GM06990 (cell line): ENCODE measurements at places on chromosomes 11 and 22.

DNA sequence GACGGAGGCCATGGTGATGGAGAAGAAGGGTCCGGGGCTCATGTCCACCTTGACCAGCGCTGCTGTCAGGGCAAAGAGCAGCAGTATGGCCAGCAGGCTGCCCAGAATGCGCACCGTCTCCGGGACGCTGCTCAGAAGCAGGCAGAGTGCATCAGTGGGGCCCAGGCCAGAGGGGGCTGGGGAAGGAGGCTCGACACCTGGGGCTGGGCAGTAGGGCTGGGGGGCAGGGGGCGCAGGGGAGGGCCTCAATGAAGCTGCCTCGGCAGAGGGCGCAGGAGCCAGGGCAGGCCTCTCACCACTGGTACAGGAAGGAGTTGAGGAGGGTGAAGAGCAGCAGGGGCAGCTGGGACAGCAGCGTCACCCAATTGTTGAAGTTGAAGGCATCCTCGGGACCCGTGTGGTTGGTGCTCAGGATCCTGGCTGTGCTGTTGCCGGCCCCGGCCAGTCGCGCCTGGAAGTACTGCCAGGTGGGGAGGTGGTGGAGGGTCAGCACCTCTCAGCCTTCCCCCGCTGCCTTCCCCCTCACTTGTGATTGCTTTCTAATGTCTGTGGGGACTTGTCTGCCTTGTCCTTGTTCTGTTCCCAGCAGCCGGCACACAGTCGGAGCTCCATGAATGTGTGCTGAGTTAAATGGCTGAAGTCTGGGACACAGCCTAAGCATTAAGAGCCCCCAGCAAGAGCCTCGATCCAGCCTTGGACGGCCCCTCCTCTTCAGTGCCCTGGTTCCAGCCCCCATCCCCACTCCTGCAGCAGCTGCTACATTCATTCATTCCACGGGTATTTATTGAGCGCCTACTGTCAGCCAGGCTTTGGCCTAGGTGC is 2.3 kb downstream of the SLC29A2 start:
- no peak for DNase-seq

- DNase-seq = no peak
Observed at GRCh38 chr11:21897752-21898151, 295.1 kb upstream of the ANO5 start.

DNA sequence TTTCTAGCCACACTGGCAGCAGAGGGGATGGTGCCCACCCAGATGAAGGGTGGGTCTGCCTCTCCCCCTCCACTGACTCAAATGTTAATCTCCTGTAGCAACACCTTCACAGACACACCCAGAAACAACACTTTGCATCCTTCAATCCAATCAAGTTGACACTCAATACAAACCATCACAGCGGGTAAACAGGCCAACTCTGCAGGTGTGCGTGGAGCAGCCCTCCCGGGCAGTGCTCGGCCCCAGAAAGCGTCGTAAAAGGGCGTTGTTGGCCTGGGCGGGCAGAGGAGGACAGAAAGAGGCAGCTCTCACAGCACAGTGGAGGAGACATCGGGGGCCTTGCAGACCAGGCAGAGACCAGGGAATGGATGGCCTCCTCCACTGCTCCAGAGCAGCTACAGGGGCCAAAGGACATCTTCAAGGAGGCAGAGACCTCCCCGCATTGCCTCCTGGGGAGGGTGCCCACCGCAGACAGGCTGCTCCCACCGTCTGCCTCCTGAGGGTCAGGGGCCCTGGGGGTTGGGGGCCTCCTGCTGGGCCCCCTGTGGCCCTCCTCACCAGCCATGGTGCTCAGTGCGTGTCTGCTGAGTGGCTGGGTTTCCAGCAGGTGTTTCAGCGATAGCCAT is 56.1 kb upstream of the FADD start:
- no peak for DNase-seq

DNA sequence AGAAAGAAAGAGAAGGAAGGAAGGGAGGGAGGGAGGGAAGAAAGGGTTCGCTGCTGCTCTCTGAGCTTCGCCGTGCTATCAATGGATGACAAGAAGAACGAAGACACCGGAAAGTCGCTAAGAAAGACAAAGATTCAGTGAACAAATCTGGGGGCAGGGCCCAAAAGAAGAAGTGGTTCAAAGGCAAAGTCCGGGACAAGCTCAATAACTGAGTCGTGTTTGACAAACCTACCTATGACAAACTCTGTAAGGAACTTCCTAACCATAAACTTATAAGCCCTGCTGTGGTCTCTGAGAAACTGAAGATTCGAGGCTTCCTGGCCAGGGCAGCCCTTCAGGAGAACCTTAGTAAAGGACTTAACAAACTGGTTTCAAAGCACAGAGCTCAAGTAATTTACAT is 2.9 kb upstream of the TTLL1 start:
- DNase-seq = no peak

DNA sequence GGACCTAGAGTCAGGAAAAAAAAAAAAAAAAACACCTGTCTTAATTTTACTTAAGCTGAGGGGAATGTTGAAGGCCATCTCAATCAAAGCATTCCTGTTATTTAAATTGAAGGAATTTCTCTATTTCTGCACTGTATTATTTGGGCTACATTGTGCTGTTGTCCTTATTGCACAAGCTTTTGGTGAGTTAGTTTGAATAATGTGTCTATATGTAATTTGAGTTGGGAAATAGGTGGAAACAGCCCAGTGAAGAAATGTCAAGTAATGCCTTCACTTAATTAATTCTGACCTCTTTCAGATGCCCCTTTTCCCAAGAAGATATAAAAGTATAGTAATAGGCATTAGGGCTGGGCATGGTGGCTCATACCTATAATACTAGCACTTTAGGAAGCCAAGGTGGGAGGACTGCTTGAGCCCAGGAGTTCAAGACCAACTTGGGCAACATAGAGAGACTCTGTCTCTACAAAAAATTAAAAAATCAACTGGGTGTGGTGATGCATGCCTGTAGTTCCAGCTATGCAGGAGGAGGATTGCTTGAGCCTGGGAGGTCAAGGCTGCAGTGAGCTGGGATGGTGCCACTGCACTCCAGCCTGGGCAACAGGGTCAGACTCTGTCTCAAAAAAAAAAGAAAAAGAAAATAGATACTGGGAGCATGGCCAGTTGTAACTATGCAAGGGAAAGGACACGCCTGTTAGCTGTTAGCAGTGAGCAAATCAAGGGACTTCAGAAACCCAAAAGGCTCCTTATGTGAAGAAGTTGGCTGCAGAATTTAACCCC is 34.9 kb downstream of the OR10A6 start:
- DNase-seq = no peak

GRCh38 chr22:44396021-44396726 is 83.4 kb upstream of the SHISAL1 start:
- DNase-seq = no peak

GRCh38 chr11:14253421-14253820 is 105.6 kb downstream of the RRAS2 start:
- DNase-seq = no peak

GRCh38 chr11:17518366-17518765 is 25.9 kb downstream of the USH1C start:
- DNase-seq = no peak

DNA sequence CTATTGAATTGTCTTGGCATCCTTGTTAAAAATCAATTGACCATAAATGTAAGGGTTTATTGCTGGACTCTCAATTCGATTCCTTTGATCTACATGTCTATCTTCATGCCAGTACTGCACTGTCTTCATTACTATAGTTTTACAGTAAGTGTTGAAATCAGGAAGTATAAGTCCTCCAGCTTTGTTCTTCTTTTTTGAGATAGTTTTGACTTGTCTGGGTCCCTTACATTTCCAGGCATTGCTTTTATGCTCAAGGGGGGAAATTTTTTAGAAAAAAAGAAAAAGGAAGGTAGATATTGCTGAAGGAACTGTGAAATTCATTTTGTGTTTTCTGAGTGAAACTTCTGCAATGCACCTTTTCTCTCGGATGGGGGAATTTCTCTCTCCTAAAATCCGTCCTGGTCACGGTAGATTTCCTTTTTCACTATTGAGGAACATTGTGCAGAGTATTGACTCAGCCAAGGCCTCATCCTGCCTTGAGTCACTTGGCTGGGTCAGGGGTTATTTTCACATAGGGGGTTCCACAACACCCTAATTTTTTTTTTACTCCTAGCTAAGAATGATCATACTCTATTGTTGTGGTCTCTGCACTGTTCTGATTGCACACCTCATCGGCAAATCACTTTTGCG is 2.8 kb upstream of the ACER3 start:
- DNase-seq = peak; percentile 29

DNA sequence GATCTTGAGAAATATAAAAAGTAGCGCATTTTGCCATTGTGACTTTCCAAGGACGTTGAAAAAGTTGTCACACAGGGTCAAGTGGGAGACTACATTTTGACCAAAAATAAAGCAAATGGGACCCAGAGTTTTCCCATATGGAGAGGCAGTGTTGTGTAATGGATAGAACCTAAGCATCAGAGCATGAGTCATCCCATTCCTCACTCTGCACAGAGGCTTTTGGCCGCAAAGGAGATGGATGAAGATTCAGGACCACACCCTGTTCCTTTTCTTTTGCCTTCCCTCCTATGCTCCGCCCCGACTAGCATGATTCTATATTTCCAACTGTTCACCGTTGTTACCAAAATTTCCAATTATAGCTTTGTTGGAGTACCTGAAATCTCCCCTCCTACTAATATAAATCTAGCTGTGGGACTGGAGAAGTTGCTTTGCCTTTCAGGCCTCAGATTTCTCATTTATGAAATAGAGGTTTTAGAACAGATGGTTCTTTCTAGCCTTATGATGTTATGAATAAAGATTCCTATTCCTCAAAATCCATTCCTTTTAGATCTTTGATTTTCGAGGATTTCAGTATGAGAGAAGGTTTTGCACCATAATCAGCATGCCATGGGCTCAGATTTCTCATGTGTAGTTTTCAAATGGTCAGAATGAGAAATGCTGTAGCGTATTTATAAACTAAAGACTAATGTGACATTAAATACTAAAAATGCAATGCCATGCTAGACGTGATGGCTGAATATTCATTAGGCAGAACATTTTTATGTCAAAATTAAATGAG is 921.9 kb upstream of the TENM4 start:
- no peak for DNase-seq

- DNase-seq = no peak
Observed at GRCh38 chr11:17423533-17424310, 35.3 kb upstream of the KCNJ11 start.

GRCh38 chr11:76161261-76161961 is 44.9 kb downstream of the WNT11 start:
- no peak for DNase-seq

DNA sequence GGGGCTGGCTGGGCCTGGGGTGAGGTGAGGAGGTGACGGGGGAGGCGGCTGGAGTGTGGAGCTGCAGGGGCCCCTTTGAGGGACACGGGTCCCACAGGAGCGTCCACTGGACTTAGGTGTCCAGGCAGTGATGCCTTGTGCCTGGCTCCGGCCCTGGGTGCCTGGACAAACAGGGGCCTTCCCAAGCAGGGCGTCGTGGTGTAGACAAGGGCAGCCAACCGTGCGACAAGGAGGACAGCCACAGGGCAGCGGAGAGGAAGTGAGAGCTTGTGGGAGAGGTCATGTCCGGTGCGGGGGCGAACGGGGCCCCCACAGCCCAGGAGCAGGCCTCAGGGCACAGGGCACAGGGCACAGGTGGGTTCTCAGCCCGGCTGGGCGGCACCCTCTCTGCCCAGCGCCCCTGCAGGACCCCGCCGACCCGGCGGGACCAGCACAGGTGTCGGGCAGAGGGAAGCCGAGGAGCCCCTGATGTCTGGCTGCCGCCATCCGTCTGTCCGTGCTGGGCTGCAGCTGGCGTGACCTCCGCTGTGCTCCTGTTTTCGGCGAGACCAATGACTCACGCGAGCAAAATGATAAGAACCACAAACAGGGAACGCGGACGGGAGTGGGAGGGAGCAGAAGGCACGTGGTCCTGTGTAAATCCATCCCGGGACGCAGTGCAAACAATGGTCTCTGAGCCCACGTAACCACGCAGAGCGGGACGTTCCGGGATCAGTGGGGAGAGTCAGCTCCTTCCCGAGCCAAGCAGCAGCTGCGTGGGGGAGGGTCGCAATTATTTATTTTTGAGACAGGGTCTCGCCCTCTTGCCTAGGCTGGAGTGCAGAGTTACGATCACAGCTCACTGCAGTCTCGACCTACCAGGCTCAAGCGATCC is 49.1 kb upstream of the A4GALT start:
- DNase-seq = peak; percentile 86

DNA sequence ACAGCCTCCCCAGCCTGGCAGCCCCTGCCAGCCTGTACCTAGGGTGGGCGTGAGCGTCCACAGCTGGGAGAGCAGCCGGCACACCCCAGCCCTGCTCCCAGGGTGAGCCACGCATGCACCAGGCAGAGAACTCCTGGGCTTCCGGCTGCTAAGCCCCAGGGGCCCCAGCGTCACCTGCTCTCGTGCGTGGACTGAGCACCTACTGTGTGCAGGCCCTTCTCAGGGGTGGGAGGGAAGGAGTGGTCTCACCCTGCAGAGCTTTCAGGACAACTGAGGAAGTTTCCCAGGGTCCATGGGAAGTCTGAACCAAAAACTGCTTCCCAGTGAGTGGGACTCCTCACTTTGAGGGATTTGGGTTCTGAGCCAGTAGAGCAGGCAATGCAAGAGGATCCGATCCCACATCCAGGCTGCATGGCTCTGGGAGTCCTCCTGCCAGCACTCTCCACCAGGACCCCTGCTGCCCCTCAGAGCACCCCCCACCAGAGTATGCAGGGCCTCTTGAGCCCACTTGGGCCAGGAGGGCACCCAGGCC is 47.1 kb upstream of the PRODH start:
- no peak for DNase-seq

DNA sequence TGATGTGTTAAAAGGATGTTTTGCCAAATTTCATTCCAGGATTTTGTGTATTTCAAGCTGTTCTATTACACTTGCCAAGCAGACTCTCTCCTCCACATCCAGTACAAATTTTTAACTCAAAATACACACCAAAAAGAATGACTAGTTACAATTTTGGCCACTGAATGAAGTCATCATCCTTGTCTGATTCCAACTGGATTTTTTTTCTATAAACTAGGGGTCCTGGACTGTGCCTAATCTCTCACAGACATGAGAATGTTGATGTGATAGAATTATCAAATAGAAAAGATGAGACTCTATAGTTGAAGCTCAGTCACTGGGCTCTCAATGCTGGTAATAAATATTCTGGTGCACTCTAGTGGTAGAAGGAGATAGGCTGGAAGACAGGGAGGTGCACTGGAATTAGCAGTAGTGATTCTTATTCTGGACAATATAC is 85.8 kb downstream of the FANCF start:
- no peak for DNase-seq

GRCh38 chr11:100910808-100911207 is 218.8 kb downstream of the PGR start:
- peak; percentile 68 for DNase-seq
